AG08395 (cell line): ENCODE measurements at places on chromosomes 12 and 14.
A peak's percentile ranks its signal among the peaks of the same experiment; 100 is the strongest.

- DNase-seq: peak; percentile 31
These were observed 11.9 kb downstream of the PTGDR start for GRCh38 chr14:52279408-52279807.

DNA sequence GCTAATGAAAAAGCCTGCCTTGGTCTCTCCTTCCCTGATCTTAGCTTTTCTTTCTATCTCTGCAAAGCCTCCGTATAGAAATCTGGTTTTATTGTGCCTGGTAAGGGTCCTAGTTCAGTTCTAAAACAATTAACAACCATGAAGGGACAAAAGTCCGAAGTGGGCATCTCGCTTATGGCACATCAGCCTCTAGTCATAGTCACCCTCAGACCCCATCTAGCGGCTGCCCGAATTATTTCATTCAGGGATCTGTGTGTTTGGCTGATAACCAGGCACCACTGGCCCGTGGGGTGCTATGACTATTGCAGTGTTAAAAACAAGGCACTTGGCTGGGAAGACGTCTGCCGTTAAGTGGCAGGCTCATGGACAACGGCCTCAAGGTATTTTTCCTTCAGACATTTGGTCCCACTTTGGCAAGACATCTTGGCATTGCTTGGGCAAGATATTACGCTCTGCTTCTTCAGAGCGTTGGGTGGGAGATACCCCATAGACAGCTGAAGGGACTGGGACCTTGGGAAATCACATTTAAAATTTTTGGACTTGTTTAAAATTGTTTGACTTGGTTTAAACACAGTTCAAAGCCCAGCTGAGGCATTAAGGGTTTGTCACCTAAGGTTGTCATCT lies 87.1 kb downstream of the SINHCAF start:
- peak; percentile 81 for DNase-seq

DNA sequence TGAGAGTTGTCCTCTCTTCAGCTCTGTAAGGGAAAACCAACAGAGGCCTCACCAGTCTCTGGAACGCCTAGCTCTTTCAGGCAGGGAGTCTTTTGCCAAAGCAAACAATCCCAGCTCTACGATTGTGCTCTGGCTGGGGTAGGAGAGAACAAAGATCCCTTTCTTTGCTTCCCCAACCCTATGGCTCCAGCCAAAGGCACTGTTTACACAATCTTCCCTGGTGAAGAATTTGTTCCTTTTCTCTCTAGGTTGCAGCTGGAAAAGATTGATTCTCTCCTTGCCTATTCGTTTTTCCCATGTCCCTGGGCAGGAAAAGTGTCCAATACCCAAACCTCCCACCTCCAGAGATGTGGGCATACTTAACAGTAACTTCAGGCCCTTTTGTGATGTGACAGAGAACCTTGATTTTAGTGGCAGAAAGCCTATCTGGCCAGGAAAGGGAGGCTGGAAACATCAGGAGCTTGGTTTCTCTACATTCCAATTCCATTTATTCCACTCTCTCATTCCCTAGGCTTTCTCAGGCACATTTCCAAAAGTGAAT lies 16.8 kb downstream of the ATP5MC2 start:
- DNase-seq: peak; percentile 38

DNA sequence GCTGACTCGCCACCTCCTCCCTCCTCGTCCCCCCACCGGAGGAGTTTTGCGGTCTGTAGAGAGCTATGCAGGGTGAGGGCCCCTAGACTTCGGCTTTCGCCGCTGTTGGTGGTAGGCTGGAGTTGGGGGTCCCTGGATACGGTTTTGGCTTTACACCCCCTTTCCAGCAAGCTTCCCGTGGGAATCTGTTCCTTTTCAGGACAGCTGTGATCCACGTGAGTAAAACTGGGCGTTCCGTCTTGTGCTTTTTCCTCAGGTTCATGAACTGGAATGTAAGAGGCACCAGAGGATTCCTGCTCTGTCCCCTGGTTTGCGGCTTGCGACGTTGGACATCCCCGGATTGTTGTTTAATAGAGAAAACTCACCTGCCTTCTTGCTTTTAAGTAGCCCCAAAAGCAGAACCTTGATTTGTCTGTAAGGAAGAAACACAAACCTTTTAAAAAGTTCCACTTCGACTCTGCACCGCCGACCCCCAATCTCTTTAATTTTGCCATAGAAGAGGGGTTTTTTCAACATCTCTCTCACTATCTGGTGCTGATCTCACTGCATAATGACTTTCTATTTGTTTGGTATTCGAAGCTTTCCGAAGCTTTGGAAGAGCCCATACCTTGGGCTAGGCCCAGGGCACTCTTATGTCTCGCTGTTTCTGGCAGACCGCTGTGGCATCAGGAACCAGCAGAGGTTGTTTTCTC lies 490 bp downstream of the PRORP start:
- DNase-seq: peak; percentile 47

GRCh38 chr14:20904393-20905029 lies 13.3 kb downstream of the RNASE3 start:
- no peak for DNase-seq

- DNase-seq: no peak
These were observed 108.8 kb downstream of the PTPN11 start for GRCh38 chr12:112527501-112527900.

GRCh38 chr14:69040353-69040752 lies 61.3 kb upstream of the ACTN1 start:
- no peak for DNase-seq

GRCh38 chr14:72948481-72949138 lies 22.3 kb downstream of the DCAF4 start:
- peak; percentile 76 for DNase-seq

DNA sequence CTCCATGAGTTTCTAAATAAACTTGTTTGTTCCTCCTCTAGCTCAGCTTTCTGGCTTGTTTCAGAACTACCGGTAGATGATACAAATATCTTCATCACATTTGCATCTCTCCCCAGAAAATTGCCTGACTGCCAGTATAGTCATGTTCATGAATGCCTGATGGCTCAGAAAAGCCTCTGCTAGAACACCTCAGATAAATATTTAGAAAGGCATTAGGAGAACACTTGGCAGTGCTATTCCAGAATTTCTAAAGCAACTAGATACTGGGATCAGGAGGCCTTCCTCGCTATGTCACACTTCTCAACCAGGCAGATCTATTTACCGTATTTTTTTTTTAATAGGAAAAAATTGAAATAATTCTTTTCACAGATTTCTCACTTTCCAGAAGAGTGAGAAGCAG lies 32.3 kb upstream of the KRAS start:
- no peak for DNase-seq

GRCh38 chr12:79086541-79087296 lies 222.1 kb downstream of the SYT1 start:
- DNase-seq: no peak

GRCh38 chr12:121765573-121765972 lies 27.9 kb downstream of the RHOF start:
- DNase-seq: peak; percentile 76

DNA sequence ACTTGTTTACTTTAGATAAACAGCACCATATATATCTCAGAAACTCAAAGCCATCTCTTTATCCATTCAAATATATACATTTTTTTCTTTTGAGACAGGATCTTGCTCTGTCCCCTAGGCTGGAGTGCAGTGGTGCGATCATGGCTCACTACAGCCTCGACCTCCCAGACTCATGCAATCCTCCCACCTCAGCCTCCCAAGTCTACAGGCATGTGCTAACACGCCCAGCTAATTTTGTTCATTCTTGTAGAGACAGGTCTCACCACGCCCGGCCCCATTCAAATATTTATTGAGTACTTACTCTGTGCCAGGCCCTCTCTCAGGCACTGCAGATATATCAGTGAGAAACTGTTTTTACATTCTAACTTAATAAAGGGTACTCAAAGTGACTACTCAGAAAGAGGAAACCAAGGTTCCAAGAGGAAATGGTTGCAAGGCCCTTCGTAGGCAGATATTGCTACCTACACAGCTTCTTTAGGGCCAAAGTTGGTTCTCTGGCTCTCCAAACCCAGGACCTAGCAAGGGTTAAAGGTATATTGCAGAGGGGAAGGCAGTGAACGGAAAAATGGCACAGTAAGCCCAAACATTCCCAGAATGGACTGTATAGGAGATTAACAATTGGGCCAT lies 2.9 kb downstream of the ATXN3 start:
- no peak for DNase-seq

- DNase-seq: no peak
These were observed 596.8 kb downstream of the SOX5 start for GRCh38 chr12:23352670-23353069.
